Panc1 (cell line): ENCODE measurements at places on chromosomes 13 and 19.

- no peak for DNase-seq
Measured at GRCh38 chr19:12766051-12766521, 9.3 kb downstream of the HOOK2 start.

GRCh38 chr19:35462476-35462953, 14.5 kb downstream of the FFAR2 start:
- no peak for DNase-seq

DNA sequence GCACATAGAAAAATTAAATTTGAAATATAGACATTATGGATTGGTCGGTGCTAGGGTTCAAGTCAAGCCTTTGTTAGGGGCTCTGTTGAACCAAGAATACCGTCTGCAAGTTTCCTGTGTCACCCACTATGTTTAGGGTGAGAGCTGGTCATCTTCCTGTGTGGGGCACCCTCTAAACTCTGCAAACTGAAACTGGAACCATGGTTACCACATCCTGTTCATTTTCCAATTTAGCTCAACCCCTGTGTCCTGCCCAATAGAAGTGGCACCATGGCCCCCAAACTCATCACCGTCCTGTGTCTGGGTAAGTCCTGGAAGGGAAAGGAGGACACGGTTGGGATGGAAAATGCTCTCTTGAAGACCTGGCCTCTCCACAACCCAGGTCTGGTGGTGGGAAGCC, 29.9 kb downstream of the LAIR2 start:
- no peak for DNase-seq

DNA sequence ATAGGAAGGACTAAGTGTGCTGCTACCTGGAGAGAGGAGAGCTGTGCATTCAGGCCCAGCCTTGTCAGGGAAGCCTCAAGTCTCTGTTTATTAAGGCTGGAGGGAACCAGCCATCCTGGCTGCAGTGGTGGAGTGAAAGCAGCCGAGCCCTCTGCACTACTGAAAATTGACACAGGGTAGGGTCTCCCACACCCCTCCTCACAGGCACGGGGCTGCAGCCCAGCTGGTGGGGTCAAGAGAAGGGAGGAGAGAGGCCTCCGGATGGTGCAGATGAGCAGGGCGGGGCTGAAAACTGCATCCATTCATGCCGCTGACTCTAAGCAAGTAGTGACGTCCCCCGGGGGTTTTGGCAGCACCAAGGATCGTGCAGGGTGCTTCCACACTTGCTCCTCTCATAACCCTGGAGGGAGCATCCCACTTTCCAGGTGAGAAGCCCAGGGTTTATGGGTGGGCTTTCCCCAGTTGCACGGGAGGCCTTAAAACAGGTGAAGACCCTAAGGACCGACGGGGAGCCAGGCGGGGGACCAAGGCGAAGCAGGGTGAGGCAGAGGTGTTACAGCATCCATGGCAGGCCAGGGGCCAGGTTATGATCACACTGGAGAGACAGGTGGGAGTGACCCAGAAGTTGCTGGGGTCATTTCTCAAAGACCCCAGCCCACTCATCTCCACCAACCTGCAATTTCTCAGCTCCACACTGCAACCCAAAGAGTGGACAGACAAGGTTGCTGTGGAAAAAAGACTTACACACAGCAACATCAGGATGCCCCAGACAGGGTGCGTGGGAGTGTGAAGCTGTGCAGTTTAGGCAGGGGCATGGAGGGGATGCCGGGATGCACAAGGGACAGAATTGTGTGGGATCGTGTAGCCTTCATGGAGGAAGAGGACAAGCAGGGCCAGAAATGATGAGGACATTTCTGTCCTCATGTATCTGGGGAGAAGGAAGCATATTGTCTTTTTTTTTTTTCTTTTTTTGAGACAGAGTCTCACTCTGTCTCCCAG, 36.8 kb downstream of the VSTM2B start:
- no peak for DNase-seq

GRCh38 chr19:40503320-40503695, 36.5 kb downstream of the SPTBN4 start:
- DNase-seq = no peak

GRCh38 chr13:108834193-108834592, 204.8 kb downstream of the MYO16 start:
- DNase-seq = no peak

DNA sequence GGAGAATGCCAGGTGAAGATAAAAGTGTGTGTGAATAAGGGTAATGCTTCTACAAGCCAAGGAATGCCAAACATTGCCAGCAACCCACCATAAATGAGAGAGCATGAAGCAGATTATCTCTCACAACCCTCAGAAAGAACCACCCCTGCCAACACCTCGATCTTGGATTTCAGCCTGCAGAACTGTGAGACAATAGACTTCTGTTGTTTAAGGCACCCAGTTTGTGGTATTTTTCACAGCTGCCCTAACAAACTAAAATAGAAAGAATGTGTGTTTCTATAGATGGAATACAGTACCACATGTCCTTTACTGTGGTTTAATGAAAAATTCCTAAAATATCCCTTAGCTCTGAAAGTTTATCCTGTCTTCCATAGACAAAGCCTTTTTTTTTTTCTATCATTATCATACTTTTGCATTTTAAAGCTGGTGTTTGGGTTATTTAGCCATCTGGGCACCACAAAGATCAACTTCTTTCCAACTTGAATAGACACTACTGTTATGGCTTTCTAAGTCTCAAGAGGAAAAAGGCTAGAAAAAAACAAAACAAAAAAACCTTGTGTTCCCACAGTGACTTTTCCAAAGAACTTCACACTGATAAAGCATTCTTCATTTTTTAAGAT, 505.6 kb downstream of the KCTD12 start:
- DNase-seq = no peak

- no peak for DNase-seq
Measured at GRCh38 chr13:73522937-73523336, 464.1 kb downstream of the KLF5 start.

GRCh38 chr13:100542826-100543156, 45.8 kb downstream of the GGACT start:
- no peak for DNase-seq

DNA sequence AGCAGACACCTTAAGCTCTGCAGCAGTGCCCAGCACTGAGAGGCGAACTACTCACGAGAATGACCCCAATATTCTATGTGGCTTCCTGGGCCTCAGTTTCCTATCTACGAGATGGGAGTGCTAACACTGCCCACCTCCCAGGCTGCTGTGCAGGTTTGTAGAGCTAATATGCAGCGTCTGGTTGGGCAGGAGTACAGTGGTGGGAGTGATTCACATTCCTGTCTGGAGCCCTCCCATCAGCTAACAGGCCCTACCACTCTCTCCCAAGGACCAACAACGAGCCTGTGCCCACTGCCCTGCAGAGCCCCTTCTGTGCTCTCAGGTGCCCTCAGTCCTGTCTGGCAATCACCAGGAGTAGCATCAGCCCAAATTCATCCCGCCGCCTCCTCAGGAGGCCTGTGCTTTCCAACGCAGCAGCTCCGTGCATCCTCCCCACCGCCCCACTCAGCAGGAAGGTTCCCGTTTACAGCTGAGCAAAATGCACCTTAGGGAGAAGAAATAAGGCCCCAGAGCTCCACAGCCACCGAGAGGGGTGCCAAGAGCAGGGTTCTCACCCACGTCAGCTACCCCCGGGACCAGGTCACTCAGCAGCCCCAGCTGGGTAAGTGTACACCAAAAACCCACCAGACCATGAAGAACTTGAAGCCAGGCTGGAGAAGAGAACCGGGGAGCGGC, 6.6 kb downstream of the AKT2 start:
- DNase-seq = no peak

GRCh38 chr13:93690139-93690538, 463.5 kb downstream of the GPC6 start:
- DNase-seq = no peak

- DNase-seq = no peak
Measured at GRCh38 chr19:18878858-18879578, 16.9 kb downstream of the CERS1 start.

GRCh38 chr19:6737873-6738786, 750 bp upstream of the GPR108 start:
- peak; percentile 69 for DNase-seq

DNA sequence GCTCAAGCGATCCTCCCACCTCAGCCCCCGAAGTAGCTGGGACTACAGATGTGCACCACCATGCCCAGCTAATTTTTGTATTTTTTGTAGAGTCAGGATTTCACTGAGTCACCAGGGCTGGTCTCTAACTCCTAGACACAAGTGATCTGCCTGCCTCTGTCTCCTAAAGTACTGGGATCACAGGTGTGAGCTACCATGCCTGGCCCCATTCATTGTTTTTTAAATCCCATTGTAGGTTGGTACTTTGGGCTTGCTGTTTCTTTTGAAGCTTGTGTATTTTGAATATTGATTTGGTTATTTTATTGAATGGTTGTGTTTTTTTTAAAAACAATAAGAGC, 26.7 kb downstream of the ZMYM2 start:
- no peak for DNase-seq

- DNase-seq = no peak
Measured at GRCh38 chr13:43185226-43185625, 161.8 kb downstream of the DNAJC15 start.

- no peak for DNase-seq
Measured at GRCh38 chr13:110006304-110006703, 219.9 kb upstream of the IRS2 start.
